Stimulated activated CD4-positive, alpha-beta T cell treated with anti-CD3 and anti-CD28 coated beads, Interleukin-2, amount 100 ng/mL, for 4 hours (primary cell): ENCODE measurements at places on chromosomes 5 and 9.

DNA sequence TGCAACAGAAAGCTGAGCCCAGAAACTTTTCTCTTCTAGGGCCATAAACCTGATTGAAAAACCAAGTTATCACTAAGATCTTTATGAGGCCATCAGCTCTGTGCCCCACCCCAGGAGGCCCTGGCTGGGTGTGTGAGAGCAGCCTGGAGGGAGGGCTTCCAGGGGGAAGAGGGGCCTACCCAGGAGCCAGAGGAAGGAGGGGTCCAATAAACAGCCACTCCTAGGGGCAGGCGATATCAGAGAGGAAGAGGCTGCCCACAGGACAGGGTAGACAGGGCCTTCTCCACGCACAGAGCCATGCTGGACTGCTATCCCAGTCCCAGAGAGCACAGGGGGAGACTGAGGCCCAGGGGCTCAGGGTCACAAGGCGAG lies 4.5 kb upstream of the CDX1 start:
- DNase-seq, result no peak

DNA sequence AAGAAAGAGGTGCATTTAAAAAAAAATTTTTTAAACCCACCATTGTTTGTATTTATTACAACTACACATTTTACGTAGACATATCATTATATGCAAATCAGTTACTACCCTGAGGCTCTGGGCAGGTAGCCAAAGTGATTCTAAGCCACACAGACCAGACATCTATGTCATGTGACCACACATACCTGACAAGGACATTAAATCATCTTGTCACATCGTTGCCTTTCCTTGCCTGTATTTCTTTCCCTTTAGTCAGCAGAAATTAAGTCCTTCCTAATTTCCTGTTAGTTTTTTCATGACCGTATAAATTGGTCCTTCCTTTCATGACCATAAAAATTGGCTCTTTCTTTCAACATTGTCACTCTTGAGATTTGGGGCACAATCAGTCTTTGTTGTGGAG lies 134.2 kb upstream of the MARCHF11 start:
- no peak for DNase-seq

DNA sequence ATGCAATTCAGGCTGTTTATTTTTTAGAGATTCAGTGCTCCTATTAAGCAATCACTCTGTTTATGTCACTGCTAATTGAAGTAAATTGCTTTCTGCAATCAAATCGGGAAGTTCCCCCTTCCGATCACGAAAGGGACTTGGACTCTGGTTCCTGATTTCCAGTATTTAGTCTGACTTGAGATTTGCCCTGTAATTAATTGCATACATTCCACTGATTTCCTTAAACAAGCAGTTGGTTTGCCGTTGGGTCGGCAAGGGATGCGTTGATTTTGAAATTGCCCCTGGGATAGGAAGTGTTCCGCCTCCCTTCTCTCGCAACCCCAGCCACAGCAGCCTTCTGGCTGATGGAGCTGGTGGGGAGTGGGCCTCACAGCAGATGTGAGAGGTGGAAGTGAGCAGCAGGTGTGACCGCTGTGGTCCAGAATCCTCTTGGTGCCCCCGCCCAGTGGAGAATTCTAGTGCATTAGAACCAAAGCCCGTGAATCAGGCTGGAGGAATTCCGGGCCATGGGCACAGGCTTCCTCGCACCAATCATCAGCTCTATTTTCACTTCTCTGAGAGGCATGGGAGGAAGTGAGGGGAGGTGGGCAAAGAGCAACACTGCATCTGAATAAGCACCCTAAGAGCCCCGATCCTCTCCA lies 102.5 kb downstream of the SPRY4 start:
- DNase-seq, result no peak

- DNase-seq, result no peak
Observed at GRCh38 chr5:97266076-97266475, 83.0 kb upstream of the RIOK2 start.

DNA sequence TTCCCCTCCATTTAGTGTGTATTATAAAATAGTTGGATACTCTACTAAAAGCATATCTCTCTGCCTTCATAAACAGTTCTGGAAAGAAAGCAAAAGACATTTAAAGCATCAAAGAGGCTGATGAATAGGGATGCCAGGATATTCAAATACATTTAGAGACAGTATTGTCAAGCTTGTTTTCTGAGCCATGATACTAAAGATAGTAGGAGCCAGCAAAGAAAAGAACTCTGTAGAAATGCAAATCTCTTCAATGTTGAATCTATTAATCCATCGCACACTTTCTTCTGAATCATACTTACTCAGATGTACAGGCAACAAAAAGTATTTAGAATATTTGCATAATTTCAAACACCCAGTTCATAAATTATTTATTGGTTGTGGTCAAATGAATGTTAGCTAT lies 207.1 kb upstream of the MEF2C start:
- no peak for DNase-seq

- DNase-seq, result no peak
Observed at GRCh38 chr5:135569755-135570452, 8.9 kb downstream of the CXCL14 start.

- no peak for DNase-seq
Observed at GRCh38 chr5:117955831-117956230, 1032.5 kb downstream of the DTWD2 start.

DNA sequence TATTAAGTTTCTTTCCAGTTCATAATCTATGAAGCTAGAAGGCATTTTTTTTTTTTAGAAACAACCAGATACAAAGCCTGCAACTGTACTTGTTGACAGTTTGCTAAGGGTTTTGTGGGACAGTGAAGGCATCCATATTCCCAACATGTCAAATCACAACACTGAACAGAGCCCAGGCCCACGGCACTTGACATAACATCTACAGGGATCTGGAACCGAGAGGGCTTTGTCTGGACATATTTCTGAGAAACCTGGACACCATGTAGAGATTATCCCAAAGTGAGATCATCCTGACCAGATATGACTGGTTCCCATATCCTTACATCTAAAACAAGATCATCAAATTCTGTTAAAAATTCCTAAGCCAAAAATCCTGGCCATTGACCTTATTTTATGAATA lies 336.3 kb downstream of the ACTL7B start:
- DNase-seq, result no peak

GRCh38 chr5:421901-422300 lies 21.1 kb upstream of the EXOC3 start:
- no peak for DNase-seq

DNA sequence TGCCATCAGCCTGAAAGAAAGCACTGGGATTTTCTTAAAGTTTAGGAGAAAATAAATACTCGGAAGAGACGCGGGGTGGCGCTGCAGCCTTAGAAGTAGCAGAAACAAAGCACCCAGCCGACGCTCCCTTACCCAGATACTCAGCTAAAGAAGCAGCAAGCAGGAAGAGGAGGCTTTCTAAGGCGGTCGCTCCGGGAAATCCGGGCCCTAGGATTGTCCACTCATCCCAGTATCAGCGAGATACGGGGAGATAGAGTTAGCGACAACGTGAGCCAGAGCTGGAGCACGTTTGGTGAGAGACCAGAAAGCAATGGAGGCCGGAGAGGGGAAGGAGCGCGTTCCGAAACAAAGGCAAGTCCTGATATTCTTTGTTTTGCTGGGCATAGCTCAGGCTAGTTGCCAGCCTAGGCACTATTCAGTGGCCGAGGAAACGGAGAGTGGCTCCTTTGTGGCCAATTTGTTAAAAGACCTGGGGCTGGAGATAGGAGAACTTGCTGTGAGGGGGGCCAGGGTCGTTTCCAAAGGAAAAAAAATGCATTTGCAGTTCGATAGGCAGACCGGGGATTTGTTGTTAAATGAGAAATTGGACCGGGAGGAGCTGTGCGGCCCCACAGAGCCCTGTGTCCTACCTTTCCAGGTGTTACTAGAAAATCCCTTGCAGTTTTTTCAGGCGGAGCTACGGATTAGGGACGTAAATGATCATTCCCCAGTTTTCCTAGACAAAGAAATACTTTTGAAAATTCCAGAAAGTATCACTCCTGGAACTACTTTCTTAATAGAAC lies at the start of gene PCDHB2:
TSS of gene PCDHB2 (plus strand) at position 135 of the 782 bp plus-strand sequence. CDS start at position 311, 176 bp downstream.
- no peak for DNase-seq

DNA sequence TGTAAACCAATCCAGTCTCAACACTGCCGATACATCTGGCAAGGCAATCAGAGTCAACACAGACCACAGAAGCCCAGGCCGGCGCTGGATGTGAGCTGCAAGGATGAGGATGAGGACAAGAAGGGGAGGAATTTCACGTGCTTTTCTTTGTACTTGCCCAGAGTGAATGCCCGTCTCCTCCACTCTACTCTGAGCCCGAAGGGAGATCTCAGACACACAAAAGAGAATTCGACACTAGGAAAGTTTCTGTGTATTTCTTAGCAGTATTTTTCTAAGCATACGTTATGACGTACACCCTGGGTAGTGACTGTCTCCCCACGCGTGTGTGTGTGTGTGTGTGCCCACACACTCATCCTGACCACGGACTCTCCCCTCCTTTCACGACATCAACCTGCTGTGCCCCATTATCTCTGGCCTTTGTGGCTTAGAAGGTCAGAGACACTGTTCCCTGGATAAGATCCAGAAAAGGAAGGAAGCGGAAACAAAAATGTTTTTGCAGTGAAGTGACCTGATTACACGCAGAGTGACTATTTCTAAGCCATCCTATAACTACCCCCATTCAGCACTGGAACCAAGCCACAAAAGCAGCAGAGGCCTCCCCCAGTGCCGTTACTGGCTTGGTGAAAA lies 227.3 kb upstream of the DAPK1 start:
- no peak for DNase-seq

GRCh38 chr9:106358331-106358730 lies 504.6 kb upstream of the ZNF462 start:
- no peak for DNase-seq

GRCh38 chr5:159441441-159441840 lies 111.2 kb upstream of the IL12B start:
- no peak for DNase-seq

DNA sequence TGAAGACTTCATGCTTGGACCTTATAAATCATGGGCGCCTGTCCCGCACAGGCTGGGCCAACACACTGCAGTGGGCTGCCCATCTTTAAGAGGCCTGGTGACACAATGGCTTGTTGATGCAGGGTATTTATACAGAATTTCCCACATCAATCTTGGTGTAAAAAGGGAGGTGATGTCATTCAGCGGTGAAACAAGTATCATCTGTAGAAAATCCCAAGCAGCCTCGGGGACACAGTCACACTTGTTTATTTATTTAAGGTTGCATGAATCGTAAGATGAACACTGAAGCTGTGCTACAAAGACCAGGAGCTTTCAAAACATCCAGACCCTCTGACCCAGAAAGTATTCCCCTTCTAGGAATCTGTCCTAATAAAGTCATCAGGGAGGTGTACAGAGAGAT lies 40.5 kb downstream of the SMIM23 start:
- no peak for DNase-seq

DNA sequence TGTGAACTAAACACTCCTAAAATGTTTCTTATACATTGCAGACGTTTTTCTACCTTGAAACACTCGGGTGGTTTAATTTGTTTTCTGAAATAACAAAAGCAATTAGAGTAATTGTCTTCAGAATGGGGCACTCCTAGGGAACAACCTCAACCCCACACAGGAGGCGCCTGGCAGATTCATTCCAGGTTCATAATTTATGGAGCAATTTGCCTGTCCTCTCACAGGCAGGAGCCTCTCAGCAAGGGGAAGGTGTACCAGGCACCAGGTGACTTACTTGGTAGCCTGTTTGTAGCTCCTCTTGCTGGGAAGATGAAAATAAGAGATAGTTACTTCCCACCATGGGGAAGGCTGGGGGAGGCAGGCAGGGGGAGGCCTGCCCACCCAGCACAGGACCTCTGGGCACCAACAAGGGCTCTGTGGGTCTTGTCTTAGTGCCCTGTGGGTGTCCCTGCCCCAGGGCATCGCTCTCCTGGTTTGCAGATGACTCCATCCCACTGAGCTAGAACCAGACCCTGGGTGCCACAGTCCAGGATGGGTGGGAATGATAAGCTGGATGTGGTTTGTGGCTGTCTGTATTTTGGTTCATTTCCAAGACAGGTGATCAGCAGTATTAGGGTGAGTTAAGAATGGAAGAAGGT lies 144.4 kb downstream of the FSTL4 start:
- no peak for DNase-seq

GRCh38 chr5:87390075-87390474 lies 22.7 kb downstream of the CCNH start:
- DNase-seq, result no peak

- DNase-seq, result no peak
Observed at GRCh38 chr5:133738271-133738670, 125.9 kb upstream of the FSTL4 start.

DNA sequence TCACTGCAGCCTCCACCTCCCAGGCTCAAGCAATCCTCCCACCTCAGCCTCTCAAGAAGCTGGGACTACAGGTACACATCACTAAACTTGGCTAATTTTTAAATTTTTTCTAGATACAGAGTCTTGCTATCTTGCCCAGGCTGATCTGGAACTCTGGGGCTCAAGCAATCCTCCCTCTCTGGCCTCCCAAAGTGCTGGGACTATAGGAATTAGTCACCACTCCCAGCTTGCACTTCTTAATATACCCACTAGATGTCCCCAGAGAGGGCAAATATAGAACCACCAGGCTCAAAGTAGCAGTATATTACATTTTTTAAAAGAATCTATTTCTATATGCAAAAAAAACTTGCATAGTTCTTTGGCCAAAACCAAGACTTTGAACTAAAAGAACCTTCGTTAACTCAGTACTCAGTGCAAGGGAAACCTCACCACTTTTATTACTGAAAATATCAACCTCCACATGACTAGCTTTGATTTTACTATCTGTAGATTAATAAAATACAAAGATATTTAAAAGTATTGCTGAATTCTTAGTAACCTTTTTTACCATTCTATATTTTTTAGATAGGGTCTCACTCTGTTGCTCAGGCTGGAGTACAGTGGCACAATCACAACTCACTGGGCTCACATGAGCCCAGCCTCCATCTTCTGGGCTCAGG lies 25.8 kb upstream of the HSD17B3 start:
- DNase-seq, result peak; percentile 24

DNA sequence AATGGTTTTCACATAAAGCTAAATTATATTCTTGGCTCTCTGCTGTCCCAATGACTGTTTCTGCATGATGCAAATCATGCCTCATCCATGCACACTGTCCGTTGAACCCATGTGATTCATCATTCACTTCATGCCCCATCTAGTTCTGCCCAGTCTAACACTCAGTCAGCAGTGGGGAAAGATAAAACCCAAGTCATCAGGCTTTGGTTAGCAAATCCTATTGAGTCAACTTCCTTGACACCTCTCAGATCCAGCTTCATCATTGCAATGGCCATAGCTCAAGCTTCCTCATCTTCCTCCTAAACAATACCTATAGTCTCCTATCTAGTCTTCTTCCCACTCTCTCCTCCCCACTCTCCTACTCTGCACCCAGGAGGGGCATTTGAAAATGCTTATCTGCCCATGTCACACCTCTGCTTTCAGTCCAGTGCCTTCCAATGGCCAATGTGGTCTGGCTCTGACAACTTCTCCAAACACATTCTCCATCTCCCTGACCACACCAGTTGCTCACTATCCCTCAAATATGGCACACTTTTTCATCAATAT lies 266.0 kb upstream of the TRIM32 start:
- no peak for DNase-seq

DNA sequence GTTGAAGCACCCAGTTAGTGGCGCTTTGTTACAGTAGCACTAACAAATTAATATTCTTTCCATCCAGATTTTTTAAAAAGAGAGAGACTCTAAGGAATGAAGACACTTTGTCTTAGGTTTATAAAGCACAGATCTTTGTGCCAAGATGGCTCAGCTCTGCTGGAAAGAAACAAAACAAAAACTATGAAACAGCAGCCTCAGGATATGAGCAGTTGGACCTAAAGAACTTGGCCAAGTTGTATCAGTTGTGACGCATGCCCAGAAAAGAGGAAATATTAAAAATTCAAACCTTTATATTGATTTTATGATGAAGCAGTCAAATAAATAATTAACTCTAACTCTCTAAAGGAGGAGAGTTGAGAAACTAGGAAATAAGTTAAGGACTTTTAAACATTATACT lies 427.2 kb downstream of the SPOCK1 start:
- no peak for DNase-seq

- DNase-seq, result no peak
Observed at GRCh38 chr5:42668254-42668653, 88.4 kb upstream of the CCDC152 start.
